ENCODE measurements at places on chromosomes 1 and 21. TPM values are rescaled to one million over a fixed set of nuclear protein-coding genes. Genes with fewer than 3 reads are reported as not detected.

Gene MYOM3
- not detected for total RNA-seq

Gene LENEP
- 0.93 TPM for total RNA-seq

Gene PRRX1
- not detected for total RNA-seq

Gene NTMT2
- not detected for total RNA-seq
